Activated CD4-positive, alpha-beta T cell treated with anti-CD3 and anti-CD28 coated beads, Interleukin-2, amount 10 ng/mL, durations not matched to agents 24 days and 14 days (primary cell): ENCODE measurements at places on chromosomes 3 and 15.
A peak's percentile ranks its signal among the peaks of the same experiment; 100 is the strongest.

GRCh38 chr3:8490079-8490552 is 11.5 kb upstream of the LMCD1 start:
- DNase-seq: no peak

DNA sequence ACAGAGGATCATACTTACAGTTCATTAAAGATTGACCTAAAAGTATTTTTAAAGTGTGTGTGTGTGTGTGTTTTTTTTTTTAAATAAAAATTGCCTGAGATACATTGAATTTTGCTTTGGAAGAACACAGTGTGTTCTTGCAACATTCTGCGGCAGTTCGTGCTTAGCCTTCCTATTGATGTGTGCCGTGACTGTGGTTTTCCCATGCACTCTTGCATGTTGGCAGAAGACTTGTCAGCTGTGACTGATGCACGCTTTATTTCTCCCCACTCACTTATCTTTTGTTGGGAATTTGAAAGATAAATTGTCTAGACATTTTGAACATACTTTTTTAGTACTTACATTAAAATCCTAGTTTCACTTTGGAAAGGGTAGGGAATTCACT is 136.3 kb upstream of the LRRFIP2 start:
- no peak for DNase-seq

DNA sequence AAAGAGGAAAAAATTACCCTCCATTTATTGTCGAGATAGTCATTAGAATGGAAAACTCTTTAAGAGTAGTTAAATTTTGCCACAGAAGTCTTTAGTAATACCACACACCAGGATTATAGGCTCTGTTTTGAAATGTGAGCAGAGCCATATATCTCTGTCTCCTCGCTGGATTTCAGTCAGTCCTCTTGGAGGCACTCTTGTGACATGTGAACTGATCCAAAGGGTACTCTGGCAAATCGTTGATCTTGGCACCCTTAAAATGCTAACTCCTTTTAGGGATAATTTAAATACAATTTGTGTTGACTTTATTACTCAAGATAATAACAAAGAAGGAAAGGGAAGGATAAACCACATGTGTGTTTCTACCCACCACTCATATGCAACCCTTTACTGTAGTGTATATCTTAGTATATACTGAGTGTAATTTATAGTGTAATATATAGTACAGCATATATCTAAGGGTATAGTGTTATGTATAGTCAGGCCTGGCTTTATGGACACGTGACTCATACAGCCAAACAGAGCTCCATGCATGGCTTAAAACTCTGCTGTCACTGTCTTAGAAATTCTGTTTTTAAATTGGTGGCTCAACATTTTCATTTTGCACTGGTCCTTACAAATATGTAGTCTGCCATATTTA is 12.3 kb upstream of the KPNA4 start:
- no peak for DNase-seq

- DNase-seq: no peak
These were observed 291.8 kb downstream of the XXYLT1 start for GRCh38 chr3:194979173-194979572.

- peak; percentile 51 for DNase-seq
These were observed 8.7 kb upstream of the WNT7A start for GRCh38 chr3:13888576-13888975.

DNA sequence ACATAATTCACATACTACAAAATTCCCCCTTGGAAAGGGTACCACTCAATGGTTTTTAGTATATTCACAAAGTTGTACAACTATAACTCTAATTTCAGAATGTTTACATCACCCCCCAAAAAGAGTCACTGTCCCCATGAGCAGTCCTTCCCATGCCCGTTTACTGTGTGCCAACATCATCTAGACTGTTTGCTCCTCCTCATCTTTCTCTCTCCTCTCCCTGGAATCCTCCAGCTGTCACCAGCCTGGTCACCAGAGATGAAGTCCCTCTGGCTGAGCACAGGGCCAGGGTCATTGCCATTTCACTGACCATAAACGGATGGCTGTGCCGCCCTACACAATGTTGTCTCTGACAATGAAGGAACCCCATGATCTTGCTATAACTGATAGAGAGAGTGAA is 45.2 kb downstream of the C2CD4B start:
- no peak for DNase-seq

GRCh38 chr3:163779396-163780344 is 1298.6 kb downstream of the SI start:
- no peak for DNase-seq

DNA sequence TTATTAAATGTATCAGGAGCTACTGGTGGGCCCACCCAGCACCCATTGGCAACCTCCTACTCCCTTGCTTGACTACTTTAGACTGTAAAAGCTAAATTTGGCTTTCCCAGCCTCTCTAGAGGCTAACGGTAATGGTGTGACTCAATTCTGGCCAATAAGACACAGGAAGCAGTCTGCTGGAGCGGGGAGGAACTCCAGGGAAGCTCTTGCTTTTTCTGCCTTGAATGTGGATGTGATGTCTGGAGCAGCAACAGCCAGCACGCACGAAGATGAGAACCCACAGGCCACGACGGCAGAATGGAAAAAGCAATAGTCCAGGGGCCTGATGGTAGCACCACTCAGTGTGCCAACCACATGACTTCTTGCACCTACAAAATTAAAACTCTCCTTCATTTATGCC is 39.9 kb downstream of the RAB6B start:
- no peak for DNase-seq

DNA sequence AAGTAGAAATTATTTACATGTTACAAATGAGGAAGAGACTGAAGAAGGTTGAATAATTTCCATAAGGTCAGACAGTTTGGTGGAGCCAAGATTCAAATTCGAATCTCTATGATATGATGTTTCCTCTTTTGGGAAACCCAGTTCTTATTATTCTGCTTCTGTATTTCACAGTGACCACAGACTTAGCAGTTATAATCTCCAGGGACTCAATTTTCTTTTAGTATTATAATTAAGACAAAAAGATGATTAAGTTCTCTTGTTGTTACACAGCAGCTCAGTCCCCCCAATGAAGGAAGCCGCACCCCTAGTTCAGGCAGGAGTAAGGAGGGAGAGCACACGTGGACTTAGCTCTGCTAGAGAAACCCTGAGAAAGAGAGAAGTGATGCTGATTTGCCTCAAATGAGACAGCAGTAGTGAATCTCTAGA is 130.6 kb downstream of the CCNL1 start:
- DNase-seq: no peak

GRCh38 chr15:99992611-99993231 is 259.5 kb upstream of the LYSMD4 start:
- DNase-seq: no peak

DNA sequence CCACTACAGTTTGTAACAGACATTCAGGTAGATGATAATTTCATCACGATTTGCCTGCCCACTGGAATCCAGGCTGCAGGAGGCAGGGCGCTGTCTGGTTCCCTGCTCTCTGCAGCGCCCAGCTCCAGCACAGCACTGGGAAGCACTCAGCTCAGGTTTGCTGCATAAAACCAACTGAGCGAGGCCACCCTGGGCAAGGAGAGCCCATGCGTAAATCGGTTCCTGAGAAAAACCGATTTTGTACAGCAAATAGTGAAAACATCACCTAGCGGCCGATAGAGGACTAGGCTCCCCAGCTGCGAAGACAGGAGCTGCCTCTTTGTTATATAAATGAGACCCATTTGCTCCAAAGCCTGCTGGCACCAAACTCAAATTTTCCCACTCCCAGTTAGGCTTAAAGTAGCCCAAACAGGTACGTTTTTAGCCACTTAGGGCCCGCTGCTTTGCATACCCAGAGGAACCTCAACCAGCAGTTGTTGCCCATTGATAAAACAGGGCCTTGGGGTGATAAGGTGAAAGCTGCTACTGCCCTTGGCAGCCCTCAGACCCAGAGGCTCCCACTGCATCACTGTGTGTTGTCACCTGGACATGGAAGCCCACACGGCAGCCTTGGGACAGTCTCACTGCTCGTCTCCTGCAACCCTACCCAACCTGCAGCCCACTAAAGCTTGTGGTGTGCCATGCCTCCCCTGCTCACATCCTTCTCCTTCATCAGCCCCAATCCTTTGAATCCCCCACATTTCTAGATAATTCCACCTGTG is 47.5 kb downstream of the ALDH1L1 start:
- DNase-seq: no peak

GRCh38 chr3:4065085-4065484 is 238.1 kb upstream of the SETMAR start:
- no peak for DNase-seq

DNA sequence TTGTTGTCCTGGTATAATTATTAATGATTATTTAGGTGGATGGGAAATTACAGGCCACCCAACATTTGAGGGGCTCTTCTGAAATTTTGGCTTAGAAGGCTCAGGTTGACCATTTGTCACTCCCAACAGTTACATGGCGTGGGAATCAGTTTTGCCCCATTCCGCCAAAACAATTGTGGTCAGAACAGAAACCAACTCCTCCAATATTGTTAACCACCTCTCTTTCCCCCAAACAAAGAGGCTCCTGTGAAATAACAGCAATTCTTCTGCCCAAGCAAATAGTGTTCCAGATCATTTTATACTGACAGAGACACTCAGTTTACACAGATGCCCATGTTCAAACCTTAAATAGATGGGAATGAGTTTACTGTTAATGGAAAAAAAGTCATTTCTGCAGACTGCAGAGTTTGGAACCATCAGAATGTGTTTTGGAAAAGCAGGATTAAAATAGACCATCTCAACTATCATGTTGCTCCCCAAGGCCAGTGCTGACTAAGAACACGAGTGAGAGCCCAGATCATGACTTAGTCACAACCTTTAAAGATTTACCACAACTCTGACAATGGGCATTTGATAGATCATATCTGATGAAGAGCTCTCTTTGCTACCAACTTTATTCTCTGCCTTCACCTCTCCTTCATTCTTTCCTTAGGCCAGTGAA is 102.1 kb downstream of the DUT start:
- DNase-seq: no peak

- no peak for DNase-seq
These were observed 372.1 kb upstream of the ARHGEF26 start for GRCh38 chr3:153749070-153749610.
